ENCODE measurements at places on chromosomes 5 and 9. TPM values are rescaled to one million over a fixed set of nuclear protein-coding genes. Genes with fewer than 3 reads are reported as not detected.

PCDHB3 gene
- 0.05 TPM for total RNA-seq

COL15A1 gene
- total RNA-seq, result 0.56 TPM

LCP2 gene
- total RNA-seq, result not detected

FCN1 gene
- total RNA-seq, result not detected

OBP2B gene
- not detected for total RNA-seq

OLFM1 gene
- total RNA-seq, result 10.3 TPM

EFNA5 gene
- total RNA-seq, result 26.8 TPM

NHP2 gene
- total RNA-seq, result 478 TPM

OTULINL gene
- total RNA-seq, result 15.9 TPM

TMEM161B gene
- total RNA-seq, result 9.0 TPM

POU5F2 gene
- not detected for total RNA-seq

ADAMTS2 gene
- total RNA-seq, result 0.15 TPM

EPB41L4B gene
- total RNA-seq, result 21.3 TPM

HTR4 gene
- not detected for total RNA-seq

GLRA1 gene
- total RNA-seq, result not detected

HAVCR2 gene
- 0.39 TPM for total RNA-seq

ANKRD55 gene
- not detected for total RNA-seq

HEMGN gene
- total RNA-seq, result not detected

LVRN gene
- not detected for total RNA-seq

ENHO gene
- 2.0 TPM for total RNA-seq

BARHL1 gene
- not detected for total RNA-seq

SEC61B gene
- total RNA-seq, result 320 TPM

GNA14 gene
- total RNA-seq, result not detected

SLC23A1 gene
- 1.9 TPM for total RNA-seq

MEGF10 gene
- not detected for total RNA-seq
